ENCODE measurements at places on chromosomes 4 and X.
A peak's percentile ranks its signal among the peaks of the same experiment; 100 is the strongest.

GRCh38 chrX:16250296-16250695 is 83.0 kb downstream of the MAGEB17 start:
- no peak for DNase-seq

GRCh38 chr4:14399848-14400247 is 602.4 kb upstream of the CPEB2 start:
- DNase-seq = no peak

DNA sequence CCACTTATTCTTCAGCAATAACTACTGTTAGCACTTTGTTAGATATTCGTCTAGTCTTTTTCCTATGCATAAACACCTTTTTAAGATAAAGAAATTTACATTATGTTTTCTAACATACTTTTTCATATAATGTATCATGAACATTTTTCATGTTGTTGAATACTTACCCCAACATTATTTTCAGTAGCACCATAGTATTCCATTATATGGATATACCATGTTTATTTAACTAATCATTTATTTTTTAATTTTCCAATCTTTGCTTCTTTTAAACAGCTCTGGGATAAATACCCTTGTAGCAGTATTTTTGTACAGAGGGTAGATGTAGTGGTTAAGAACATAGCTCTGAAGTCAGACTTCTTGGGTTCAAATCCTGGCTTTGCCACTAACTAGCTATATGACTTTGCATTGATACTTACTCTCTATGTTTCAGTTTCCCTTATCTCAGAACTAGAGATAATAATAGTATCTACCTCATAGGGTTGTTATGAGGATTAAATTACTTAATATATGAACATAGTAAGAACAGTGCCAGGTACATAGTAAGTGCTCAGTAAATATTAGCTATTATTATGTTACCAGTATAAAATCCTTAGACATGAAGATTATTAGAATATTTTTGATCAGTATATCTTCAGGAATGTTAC is 11.3 kb downstream of the EXOC1 start:
- DNase-seq = no peak

- DNase-seq = peak; percentile 33
Observed at GRCh38 chr4:86934147-86934770, 552 bp upstream of the AFF1 start.

- no peak for DNase-seq
Observed at GRCh38 chr4:113674733-113675132, 86.8 kb downstream of the CAMK2D start.

- no peak for DNase-seq
Observed at GRCh38 chr4:15354371-15355297, 73.2 kb upstream of the C1QTNF7 start.
